Testis (tissue), 5 donors: ENCODE measurements at places on chromosomes 13 and 19. TPM values are rescaled to one million over a fixed set of nuclear protein-coding genes. Genes with fewer than 3 reads are reported as not detected.

GRCh38 chr13:98089246-98089645 is 53.6 kb upstream of the FARP1 start:
- no peaks in the 10 kb centered on the region for H3K36me3 ChIP-seq
- H3K27me3 ChIP-seq: no peaks in the 10 kb centered on the region
- H3K27ac ChIP-seq: no peak overlapping the region

- no peaks in the 10 kb centered on the region for H3K36me3 ChIP-seq
- no peaks in the 10 kb centered on the region for H3K4me1 ChIP-seq
- H3K27ac ChIP-seq: no peak overlapping the region
- no peak for DNase-seq
- H3K27me3 ChIP-seq: no peaks in the 10 kb centered on the region
These were observed 14.6 kb downstream of the FRY start for GRCh38 chr13:32045982-32046785.

GRCh38 chr13:110661256-110661655 is 44.7 kb downstream of the CARS2 start:
- H3K4me3 ChIP-seq: no peak overlapping the region
- no peak for DNase-seq
- no peaks in the 10 kb centered on the region for H3K36me3 ChIP-seq
- H3K4me1 ChIP-seq: no peaks in the 10 kb centered on the region

PEAK3 gene
- total RNA-seq: 0.37 TPM

GRCh38 chr13:79479882-79480281 is 1.1 kb upstream of the NDFIP2 start:
- H3K27me3 ChIP-seq: no peaks in the 10 kb centered on the region
- no peak for DNase-seq
- H3K27ac ChIP-seq: no peak overlapping the region
- no peaks in the 10 kb centered on the region for H3K36me3 ChIP-seq
- no peaks in the 10 kb centered on the region for H3K4me1 ChIP-seq

- no peaks in the 10 kb centered on the region for H3K36me3 ChIP-seq
- DNase-seq: no peak
- H3K4me3 ChIP-seq: no peak overlapping the region
- H3K27me3 ChIP-seq: no peaks in the 10 kb centered on the region
These were observed 1.5 kb downstream of the FUT1 start for GRCh38 chr19:48750771-48751504.

- H3K27ac ChIP-seq: no peak overlapping the region
- DNase-seq: no peak
- H3K4me1 ChIP-seq: no peaks in the 10 kb centered on the region
- H3K36me3 ChIP-seq: no peaks in the 10 kb centered on the region
- H3K27me3 ChIP-seq: no peaks in the 10 kb centered on the region
These were observed 18.5 kb downstream of the UGGT2 start for GRCh38 chr13:96034662-96035061.

- no peak overlapping the region for H3K4me3 ChIP-seq
- no peaks in the 10 kb centered on the region for H3K36me3 ChIP-seq
- no peak for DNase-seq
- no peak overlapping the region for H3K27ac ChIP-seq
- H3K4me1 ChIP-seq: no peaks in the 10 kb centered on the region
- no peaks in the 10 kb centered on the region for H3K27me3 ChIP-seq
These were observed 20.7 kb upstream of the XPO4 start for GRCh38 chr13:20923272-20923671.

DNA sequence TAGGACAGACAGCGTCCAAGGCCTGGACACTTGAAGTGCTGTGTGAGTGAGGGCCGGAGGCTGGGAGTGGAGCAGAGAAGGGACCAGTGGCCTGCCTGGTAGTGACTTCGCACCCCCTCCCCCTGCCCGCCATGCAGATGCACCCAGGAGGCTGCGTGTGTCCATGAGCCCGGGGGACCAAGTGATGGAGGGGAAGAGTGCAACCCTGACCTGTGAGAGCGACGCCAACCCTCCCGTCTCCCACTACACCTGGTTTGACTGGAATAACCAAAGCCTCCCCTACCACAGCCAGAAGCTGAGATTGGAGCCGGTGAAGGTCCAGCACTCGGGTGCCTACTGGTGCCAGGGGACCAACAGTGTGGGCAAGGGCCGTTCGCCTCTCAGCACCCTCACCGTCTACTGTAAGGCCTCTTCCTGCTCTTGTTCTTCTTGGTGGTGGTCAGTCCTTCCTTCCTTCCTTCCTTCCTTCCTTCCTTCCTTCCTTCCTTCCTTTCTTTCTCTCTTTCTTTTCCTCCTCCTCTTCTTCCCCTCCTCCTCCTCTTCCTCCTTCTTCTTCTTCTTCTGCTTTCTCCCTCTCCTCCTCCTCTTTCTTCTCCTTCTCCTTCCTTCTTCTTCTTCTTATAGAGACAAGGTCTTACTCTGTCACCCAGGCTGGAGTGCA is 6.0 kb upstream of the FFAR1 start:
- H3K27ac ChIP-seq: no peak overlapping the region
- no peaks in the 10 kb centered on the region for H3K36me3 ChIP-seq
- H3K4me1 ChIP-seq: no peaks in the 10 kb centered on the region
- no peak for DNase-seq

MEIOSIN gene
- 13.8 TPM for total RNA-seq
